Progenitor cell of endocrine pancreas (in vitro differentiated cells): ENCODE measurements at places on chromosomes 7 and 10.

- no peak for DNase-seq
Measured at GRCh38 chr10:11272915-11273389, 255.3 kb downstream of the CELF2 start.

- no peak for DNase-seq
Measured at GRCh38 chr7:64098-64915, 128.1 kb upstream of the FAM20C start.

GRCh38 chr10:15353471-15354017 is 17.5 kb downstream of the FAM171A1 start:
- no peak for DNase-seq

DNA sequence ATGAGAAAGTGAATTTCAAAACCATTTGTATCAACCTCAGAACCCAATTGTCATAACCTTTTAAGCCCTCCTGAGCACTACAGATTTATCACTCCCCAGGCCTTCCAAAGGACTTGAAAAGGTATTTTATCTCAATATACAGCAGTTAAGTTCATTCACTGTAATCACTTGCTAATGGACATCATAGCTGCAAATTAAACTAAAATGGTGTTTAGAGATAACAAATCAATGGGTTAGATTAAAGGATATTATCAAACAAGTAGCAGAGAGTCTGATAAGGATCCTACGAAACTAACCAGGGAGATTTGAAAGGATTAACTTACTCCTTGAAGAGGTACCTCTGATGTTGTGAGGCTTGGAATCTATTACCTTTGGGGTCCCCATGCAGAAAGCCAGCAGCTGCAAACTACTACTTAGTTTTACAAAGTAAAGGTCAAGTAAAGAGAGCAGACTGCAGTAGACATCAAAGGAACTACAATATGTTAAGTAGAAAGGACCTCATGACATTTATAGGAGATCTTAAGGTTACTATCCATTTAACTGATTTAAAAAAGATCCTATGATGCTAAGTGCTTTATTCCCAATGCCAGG is 359.4 kb downstream of the SORCS1 start:
- no peak for DNase-seq

DNA sequence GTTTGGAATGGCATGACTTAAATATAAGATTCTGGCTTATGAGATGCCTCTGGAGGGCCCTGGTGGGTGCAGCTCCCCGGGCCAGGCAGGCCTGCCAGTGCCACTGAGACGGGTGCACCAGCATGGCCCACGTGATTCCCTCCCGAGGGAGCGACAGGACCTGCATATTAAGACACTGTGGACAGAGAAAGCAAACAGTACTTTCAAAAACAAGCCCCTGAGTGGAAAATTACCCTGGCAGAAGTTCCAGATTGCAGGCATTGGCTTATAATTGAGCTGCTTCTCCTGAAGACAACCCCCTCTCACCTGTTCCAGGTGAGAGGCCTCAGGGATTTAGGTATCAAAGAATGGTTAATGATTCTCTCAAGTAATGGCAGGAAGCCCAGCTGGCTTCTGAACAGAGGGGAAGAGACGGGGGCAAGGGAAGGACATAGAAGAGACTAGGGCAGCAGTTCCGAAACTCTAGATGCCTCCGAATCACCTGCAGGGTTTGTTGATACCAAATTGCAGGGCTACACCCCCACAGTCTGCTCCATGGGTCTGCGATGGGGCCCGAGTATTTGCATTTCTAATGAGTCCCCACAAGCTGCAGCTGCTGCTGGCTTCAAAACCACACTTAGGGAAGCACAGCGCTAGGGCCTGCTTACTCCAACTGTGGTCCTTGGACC is 66.0 kb upstream of the DOCK1 start:
- DNase-seq = no peak

DNA sequence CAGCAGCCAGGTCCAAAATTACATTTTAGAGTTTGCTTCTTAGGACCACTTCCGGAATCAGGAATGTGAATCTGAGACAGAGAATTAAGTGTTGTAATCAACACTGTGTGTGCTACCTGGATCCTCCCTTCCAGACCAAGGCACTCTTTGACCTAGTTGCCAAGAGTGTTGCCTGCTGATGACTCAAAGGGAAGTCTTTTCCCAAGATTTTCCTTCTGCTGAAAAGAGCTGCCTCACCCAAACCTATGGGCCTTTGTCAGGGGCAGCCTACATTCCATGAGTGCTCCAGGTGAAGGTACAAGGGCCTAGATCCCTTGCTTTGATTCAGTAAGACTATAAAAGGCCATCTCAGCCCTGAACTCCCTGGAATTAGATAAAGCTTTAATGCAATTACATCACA is 712.5 kb upstream of the ANKRD30A start:
- no peak for DNase-seq

DNA sequence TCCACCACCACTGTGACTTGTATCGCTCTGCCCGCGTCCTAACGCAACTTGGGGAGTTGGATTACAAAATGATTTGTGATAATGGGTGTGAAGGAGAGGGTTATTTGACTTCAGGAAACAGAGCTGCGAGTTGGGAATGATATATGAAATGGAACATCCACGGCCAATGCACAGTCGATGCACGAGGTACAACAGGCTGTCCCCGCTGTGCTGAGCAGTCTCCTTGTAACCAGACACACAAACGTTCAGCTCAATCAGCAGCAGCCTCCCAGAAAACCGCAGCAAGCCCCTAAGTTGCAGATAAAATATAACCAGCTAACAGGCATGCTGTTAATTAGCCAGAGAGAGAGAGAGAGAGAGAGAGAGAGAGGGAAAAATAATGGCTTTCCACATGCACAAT is 332.7 kb upstream of the MGMT start:
- no peak for DNase-seq

- no peak for DNase-seq
Measured at GRCh38 chr7:4751398-4751947, 23.9 kb upstream of the AP5Z1 start.

GRCh38 chr10:115980470-115980869 is 292.5 kb downstream of the GFRA1 start:
- no peak for DNase-seq

DNA sequence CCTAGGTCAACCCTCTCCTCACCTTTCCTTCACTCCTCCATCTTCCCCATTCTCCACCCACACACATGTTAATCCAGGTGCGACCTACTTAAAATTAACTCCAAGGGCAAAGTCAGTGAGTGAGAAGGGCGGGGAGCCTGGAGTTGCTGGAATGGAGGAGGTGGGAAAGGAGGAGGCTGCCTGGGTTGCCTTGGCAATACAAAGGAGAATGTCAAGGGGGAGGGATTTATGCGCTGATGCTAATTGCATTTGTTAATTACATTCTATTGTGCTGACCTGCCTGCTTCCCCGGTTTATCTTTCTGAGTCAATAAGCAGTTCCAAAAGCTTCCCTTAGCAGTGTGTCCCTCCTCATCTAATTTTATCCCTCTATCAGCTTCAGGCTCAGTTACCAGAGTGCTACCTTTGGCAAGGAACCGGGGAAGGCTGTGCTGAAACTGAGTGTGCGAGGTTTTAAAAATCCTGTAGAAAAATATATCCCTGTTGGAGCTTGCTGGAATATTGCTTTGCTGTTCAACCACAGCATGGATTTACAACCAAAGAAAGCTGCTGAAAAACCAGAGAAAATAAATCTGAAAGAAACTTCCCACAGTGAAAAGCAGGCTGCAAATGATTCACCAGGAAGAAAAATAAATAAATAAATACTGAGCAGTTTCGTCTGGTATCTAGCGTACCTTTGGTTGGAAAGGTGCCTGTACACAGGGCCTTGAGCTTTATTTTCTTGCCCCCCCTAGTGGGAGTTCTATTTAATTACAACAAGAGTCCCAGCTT is 113.2 kb upstream of the DGKB start:
- DNase-seq = peak; percentile 18
